Activated CD8-positive, alpha-beta memory T cell treated with anti-CD3 and anti-CD28 coated beads, Interleukin-2, amount 50 U/mL, for 48 hours (primary cell): ENCODE measurements at places on chromosomes 5 and 9.

- DNase-seq, result no peak
These were observed 100.1 kb downstream of the CDC42SE2 start for GRCh38 chr5:131363811-131364506.

DNA sequence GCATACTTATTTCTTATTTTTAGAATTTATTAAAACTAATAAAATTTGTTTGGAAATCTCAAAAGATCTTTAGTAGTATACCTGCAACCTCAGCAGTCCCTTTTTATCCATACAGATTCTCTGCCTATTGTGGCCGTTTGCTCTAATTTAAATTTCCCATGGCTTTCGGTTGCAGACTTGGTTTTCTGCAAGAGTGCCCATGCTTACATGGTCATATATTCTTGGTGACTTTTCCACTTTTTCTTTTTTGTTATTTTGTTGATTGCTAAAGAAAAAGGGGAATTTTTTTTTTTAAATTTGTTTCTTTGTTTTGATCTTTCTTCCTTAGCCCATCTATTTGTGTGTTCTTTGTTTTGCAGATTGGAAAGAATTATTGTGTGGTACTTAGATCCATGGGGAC, 20.6 kb downstream of the ZCCHC7 start:
- no peak for DNase-seq

DNA sequence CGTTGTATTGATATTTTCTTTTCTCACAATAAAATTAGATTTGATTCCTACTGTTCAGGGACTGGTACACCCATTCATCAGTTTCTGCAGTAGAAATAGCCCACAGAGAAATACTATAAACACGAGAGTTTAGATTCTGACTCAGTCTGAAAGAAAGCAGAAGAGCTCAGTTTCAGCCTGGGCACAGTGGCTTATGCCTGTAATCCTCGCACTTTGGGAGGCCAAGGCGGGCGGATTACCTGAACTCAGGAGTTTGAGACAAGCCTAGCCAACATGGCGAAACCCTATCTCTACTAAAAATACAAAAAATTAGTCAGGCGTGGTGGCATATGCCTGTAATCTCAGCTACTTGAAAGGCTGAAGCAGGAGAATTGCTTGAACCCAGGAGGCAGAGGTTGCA, 8.6 kb downstream of the ITK start:
- DNase-seq, result no peak

DNA sequence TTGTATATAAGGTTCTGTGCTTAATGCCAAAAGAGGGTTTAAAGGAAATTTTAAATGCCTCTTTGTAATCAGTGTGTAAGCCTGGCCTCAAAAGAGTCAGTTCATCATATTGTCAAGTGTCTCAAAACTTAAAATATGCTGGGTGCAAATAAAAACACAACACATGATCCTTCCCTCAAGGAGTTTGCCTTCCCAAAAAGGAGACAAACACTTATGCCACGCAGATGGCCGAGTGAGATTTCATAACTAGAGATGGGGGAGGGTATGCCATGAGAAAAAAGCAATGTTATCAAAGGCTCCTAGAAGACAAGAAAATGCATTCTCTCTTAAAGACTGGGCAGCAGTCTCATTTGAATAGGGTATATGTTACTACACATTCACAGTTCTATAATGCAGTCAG, 55.2 kb downstream of the FBXO38 start:
- no peak for DNase-seq

- no peak for DNase-seq
These were observed 1.1 kb downstream of the SOX30 start for GRCh38 chr5:157650991-157651611.

GRCh38 chr5:149280124-149280523, 8.5 kb downstream of the AFAP1L1 start:
- DNase-seq, result no peak

GRCh38 chr5:155700333-155700732, 626.6 kb upstream of the SGCD start:
- DNase-seq, result no peak

DNA sequence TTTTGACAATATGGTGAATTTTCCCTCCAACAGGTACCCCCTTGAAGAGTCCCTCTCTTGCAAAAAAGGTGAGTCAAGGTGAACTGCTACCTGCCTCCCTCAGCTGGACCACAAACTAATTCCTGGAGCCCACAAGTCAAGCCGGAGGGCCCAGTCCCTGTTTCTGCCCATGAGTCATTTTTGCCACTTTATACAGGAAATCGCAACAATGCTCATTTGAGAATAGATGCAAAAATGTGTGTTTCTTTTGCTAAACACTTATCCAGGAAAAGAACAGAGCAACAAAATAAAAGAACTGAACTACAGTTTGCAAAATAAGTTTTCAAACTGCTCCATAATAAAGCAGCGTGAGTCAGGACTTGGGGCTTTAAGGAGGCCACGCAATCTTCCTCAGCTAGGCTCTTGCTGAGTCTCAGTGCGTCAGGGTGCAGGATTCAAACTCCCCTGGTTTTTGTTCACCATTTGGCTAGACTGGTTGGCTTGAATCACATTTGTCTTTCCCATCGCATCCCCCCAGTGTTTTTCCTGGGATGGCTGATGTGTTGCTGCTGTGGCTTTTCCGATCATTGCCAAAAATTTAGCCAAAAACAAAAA, 102.7 kb downstream of the GOLPH3 start:
- no peak for DNase-seq

- peak; percentile 68 for DNase-seq
These were observed 191.5 kb downstream of the ROR2 start for GRCh38 chr9:91758491-91758981.

DNA sequence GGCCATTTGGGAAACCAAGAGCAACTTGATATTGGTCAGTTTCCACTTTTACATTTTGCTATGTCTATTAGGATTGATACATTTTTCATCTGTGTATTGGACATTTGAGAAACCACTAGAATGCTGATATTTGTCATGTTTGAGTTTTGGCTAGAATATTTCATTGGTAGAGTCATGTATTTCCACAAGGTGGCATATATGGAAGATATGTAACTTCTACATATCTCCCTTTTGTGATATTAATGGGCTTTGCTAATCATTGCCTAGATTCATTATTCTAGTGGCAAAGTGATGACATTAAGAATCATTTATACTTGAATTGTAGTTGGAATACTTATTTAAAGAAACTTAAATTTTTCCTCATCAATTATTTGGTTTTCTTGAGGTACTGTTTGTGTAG, 692.9 kb upstream of the EDIL3 start:
- no peak for DNase-seq

DNA sequence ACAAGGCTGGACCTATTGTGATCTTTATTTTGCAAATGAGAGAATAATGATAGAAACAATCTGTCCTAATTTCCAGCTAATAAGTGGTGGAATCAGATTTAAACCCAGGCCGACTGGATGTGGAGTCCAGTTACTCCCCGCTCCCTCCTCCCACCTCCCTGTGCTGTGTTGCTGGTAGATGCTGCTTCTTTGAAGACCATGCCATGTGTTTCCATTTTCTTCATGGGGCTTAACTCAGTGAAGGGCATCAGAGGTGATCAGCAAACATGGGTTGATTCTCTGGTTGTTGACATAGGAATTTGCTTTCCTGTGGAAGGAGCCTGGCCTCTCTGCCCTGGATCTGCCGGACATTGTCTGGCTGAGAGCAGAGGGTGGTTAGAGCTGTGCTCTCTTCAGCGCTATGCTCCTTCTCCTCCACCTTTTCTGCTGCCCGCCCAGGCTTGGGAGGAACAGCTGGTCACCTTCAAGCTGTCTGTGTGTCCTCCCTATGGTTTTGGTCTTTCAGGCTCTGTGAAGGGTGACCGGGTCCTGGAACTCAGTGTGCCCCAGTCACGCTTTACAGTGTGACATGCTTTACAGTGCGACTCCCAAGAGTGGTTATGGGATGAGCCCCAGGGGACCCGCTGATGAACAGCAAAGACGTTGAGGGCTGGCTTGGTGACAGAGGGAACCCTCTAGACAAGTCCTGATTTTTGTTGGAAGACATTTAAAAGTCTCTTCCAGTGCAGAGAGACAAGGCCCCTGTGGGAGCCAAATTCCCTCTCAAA, 68.4 kb upstream of the RPS23 start:
- DNase-seq, result no peak

GRCh38 chr5:161535762-161536161, 10.8 kb downstream of the GABRB2 start:
- no peak for DNase-seq

- no peak for DNase-seq
These were observed 41.7 kb downstream of the ADAMTS16 start for GRCh38 chr5:5181650-5182324.

- DNase-seq, result no peak
These were observed 223.4 kb downstream of the NPR3 start for GRCh38 chr5:32934529-32934928.

DNA sequence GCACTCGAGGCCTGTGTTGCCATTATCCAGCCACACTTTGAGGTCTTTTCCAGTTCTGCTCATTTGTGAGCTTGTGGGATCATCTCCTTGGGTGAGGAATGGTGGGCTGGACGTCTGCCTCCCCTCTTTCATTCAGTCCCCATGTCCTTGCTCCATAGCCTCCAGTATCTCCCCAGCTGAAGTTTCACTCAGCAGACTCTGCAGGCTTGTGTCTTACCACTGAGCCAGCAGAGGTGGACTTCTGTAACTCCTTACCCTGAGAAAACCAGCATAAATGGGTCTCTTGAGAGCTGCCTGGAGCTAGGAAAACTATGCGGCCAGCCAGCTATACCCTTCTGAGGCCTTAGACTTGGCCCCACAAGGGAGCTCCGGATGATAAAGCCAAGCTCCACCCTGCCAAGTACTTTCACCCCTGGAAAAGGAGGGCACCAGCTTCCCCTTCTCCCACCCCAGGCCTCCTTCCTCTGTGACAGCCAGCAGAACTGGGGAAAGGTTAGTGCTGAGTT, 12.2 kb downstream of the IRF1 start:
- DNase-seq, result no peak

DNA sequence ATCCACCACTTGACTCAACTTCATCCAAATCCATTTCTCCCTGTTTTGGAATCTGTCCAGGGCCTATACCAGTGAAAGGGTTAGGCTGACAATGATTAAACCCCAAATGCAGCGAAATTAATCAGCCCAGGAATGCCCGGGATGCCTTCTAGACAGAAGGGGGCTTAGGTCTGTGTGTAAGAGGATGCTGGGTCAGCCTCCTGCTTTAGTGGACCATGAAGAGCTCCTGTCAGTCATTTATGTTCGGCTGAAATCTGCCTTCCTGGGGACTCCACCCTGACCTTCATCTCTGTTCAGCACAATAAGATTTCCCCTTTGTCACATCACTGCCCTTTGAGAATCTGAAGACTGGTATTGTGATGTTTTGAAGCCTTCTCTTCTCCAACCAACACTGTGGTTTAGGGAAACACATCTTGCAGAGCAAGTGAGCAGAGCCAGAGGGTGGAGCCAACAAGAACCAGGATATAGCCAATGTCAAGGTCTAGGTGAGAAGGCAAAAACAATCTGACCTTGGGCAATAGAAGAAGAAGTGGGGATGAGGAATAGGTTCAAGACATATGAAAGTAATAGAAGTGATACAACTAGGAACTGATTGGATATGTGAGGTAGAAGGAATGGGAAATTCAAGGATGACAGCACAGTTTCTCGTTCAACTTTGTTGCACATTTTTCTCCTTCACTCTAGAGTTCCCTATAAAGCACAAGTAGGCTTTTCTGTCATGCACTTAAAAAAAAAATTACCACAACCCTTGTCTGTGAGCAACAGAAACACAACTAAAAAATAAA, 234.4 kb downstream of the ARHGAP26 start:
- DNase-seq, result no peak

DNA sequence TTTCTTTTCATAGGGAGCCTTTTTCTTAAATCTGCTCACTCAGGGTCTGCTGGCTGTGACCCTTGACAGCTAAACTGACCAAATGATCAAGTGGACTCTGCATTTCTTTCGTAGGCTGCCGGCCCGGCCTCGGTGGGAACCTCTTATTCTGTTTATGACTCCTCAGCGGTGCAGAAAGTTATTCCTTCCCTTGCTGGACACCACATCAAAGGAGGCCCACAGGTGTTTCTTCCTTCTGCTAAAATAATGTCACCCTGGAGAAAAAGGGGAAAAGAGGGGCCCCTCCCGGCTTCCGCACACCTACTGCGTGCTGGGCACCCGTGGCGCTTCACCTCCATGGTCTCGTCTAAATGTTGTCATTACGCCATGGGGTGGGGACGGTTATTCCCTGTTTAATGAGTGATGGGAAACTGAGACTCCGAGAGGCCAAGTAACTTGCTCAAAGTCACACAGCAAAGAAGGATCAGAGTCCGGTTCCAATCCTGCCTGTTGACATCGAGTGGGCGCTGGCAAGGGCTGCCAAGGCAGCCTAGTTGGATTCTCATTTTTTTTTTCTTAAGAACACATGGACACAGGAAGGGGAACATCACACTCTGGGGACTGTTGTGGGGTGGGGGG, 72.3 kb downstream of the CFAP77 start:
- no peak for DNase-seq

DNA sequence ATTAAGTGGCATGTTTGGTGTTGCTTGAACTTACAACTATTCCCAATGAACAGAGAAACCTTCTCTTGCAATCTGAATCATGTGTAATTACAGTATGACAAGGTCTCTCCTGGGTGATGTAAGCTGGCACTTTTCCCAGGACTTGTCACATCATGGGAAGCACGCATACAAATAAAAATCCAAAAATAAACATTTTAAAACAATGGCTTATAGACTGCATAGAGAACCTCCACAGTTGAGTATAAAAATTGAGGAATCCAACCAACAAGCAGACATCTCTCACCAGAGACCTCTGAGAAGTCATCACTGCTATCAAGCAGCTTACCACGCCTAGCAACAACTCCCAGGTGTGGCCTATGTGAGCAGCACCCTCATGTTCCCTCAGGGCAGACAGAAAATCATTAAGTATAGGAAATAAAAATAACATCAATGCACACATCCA, 3.9 kb downstream of the MLLT3 start:
- DNase-seq, result no peak

- no peak for DNase-seq
These were observed 72.5 kb upstream of the PANK3 start for GRCh38 chr5:168651648-168652047.

DNA sequence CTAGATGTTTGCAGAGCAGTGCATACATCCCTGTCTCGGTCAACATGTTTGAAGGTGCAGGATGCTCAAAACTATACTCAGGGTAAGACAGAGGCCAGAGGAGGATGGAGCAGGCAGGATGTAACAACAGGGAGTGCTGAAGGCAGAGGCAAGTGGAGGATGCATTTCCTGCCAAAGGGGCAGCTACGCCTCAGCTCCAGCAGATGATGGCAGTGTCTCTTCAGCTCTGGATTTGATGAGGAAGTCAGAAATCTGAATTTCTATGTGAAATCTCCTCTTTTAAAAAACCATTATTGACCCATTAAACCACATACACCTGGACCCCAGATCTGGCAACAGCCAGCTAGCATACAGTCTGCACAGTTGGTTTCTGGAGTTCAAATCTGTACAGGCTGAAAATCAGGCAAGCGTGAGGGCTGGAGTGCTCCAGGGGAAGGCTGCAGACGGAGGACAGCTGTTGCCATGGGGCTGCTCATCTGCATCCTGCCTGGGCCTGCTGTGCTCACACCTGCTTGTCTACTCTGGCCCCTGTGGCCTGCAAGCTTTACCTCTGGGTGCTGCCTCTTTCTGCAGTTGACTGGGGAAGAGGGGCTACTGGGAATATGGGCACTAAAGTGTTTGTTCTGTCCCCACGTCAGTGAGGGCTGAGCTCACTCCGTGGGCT, 152.9 kb upstream of the SLC28A3 start:
- no peak for DNase-seq
